ENCODE measurements at places on chromosomes 6 and 20.

- no peak for DNase-seq
- no peaks in the 10 kb centered on the region for H3K27me3 ChIP-seq
- no peaks in the 10 kb centered on the region for H3K4me1 ChIP-seq
- no peak overlapping the region for H3K4me3 ChIP-seq
- no peaks in the 10 kb centered on the region for H3K36me3 ChIP-seq
Observed at GRCh38 chr6:6714953-6715352, 126.4 kb downstream of the LY86 start.

GRCh38 chr20:2387580-2387979 is 6.9 kb downstream of the TGM6 start:
- H3K27me3 ChIP-seq, result no peaks in the 10 kb centered on the region
- no peak overlapping the region for H3K4me3 ChIP-seq
- no peaks in the 10 kb centered on the region for H3K36me3 ChIP-seq

GRCh38 chr20:32028647-32029372 is 18.6 kb downstream of the CCM2L start:
- no peaks in the 10 kb centered on the region for H3K36me3 ChIP-seq
- H3K27ac ChIP-seq, result no peak overlapping the region
- H3K4me3 ChIP-seq, result no peak overlapping the region
- H3K4me1 ChIP-seq, result peaks cover 8% of the 10 kb centered on the region

DNA sequence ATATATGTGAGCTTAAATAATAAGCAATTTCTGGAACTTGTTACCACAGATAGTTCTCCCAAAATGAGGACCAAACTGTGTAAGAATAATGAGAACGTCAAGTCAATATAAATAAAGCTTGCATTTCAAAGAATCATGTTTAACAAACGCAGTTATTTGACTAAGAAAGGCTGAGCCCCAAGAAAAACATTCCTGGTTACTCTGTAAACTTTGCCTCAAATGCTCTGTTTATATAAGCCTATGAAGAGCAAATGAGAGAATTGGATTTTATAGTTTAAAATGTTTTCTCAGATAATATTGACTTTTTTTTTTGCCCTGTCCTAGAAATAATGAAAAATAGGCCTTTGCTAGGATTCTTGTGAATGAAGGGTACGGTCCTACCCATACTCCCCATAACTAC is 81.3 kb downstream of the C6orf52 start:
- no peaks in the 10 kb centered on the region for H3K4me1 ChIP-seq
- no peak overlapping the region for H3K27ac ChIP-seq
- DNase-seq, result no peak
- no peaks in the 10 kb centered on the region for H3K27me3 ChIP-seq

DNA sequence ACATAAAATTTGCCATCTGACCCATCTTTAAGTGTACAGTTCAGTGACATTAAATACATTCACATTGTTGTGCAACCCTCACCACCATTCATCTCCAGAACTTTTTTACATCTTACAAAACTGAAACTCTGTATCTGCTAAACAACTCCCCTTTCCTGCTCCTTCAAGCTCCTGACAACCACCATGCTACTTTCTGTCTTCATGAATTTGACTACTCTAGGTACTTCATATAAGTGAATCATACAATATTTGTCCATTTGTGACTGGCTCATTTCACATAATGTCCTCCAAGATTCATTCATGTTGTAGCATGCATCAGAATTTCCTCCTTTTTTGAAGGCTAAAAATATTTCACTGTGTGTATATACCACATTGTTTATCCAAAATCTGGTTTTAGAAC is 86.9 kb upstream of the SMLR1 start:
- H3K36me3 ChIP-seq, result no peaks in the 10 kb centered on the region
- H3K27me3 ChIP-seq, result no peaks in the 10 kb centered on the region
- no peak for DNase-seq
- H3K4me3 ChIP-seq, result no peak overlapping the region
- H3K4me1 ChIP-seq, result no peaks in the 10 kb centered on the region

GRCh38 chr6:161233986-161234661 is 39.7 kb downstream of the AGPAT4 start:
- no peak overlapping the region for H3K4me3 ChIP-seq
- no peak overlapping the region for H3K27ac ChIP-seq
- H3K4me1 ChIP-seq, result no peaks in the 10 kb centered on the region
- DNase-seq, result no peak

GRCh38 chr6:165110860-165111259 is 198.5 kb downstream of the C6orf118 start:
- no peaks in the 10 kb centered on the region for H3K36me3 ChIP-seq
- H3K4me1 ChIP-seq, result no peaks in the 10 kb centered on the region
- no peak overlapping the region for H3K4me3 ChIP-seq
- no peaks in the 10 kb centered on the region for H3K27me3 ChIP-seq
- H3K27ac ChIP-seq, result no peak overlapping the region

Measured in ascending aorta (tissue), 2 donors.